SIG-M5 (cell line): ENCODE measurements at places on chromosomes 16 and 17.

DNA sequence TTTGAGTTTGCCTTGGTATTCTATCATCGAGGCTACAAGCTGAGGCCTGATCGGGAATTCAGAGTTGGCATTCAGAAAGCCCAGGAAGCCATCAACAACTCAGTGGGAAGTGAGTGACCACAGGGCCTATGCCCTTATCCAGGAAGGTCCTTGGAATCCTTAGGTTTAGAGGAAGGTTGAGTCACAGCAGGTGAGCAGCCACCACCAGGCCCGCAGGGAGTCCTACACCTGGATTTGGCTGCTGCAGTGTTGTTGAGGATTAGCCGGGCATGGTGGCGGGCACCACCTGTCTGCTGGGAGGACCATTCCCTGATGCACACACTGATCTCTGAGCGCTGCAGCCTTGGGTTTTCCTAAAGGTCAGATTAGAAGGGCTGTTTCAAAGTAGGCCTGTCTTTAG, 5.2 kb downstream of the ODAD4 start:
- no peak for DNase-seq

- no peak for DNase-seq
These were observed 22.3 kb downstream of the MARF1 start for GRCh38 chr16:15620611-15621195.

GRCh38 chr17:28521311-28522085, 15.3 kb downstream of the FOXN1 start:
- no peak for DNase-seq

- DNase-seq: no peak
These were observed 44.1 kb upstream of the CBFA2T3 start for GRCh38 chr16:89020925-89021595.

DNA sequence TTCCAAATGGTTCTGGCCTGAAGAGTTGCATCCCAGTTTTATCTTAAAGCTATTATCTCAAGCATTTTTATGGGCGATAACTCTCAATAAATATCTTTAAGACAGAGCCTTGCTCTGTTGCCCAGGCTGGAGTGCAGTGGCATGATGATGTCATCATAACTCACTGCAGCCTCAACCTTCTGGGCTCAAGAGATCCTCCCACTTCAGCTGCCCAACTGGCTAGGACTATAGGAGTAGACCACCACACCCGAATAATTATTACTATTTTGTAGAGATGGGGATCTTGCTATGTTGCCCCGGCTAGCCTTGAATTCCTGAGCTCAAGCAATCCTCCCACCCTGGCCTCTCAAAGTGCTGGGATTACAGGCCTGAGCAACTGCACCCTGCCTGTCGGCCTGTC, 26.1 kb upstream of the CYTH1 start:
- no peak for DNase-seq

DNA sequence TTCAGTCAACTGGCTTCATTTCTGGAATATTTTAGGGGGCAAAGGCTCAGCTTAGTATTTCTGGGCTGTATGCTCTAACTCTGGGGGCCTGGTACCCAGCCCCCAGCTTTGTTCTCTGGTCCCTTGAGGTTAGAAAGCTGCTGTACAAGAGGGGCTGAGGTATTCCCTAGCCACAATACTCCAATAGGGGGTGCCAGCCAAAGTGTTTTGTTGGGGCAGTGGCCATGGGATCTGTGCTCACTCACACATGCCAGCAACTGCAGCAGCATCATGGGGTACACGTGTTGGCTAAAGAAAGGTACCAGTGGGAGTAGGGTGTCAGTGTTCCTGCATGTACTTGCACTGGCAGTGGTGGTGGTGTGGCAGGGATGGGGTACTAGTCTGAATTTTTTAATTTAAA, 257.3 kb downstream of the CA10 start:
- no peak for DNase-seq

GRCh38 chr17:30398328-30399041, 19.8 kb downstream of the CPD start:
- DNase-seq: no peak

- DNase-seq: no peak
These were observed 16.8 kb downstream of the HIC1 start for GRCh38 chr17:2071455-2072281.

- no peak for DNase-seq
These were observed 211.8 kb downstream of the ZNF423 start for GRCh38 chr16:49644145-49644463.

DNA sequence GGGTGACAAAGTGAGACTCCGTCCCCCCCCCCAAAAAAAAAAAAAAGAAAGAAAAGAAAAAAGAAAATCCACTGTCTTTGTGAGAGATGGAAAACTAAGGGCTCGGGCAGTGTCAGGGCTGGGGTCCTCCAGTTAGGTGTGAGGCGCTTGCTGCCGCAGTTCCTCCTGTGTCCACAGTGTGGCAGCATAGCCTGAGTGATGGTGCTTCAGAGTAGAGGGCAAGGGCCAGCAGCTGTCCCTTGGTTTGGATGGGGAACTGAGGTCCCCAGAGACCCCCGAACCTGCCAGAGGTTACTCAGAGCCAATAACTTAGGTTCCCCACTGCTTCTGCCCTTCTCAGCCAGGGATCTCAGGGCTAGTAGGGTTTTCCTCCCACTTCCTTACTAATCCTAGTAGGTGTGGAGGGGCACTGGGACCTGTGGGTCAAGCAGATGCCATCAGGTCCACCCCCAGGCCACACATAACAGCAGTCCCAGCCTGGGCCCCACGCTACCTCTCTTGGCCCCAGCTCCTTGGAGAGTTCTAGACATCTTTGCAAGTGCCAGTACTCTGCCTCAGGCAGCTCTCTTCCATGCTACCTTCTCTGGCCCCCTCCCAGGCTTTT, 7.9 kb upstream of the LLGL1 start:
- no peak for DNase-seq
